NB4 (cell line): ENCODE measurements at places on chromosomes 5 and 9.

- no peak for DNase-seq
Measured at GRCh38 chr9:115158661-115159481, 40.9 kb upstream of the TNC start.

GRCh38 chr5:61416420-61416819 lies 84.4 kb downstream of the ZSWIM6 start:
- no peak for DNase-seq

DNA sequence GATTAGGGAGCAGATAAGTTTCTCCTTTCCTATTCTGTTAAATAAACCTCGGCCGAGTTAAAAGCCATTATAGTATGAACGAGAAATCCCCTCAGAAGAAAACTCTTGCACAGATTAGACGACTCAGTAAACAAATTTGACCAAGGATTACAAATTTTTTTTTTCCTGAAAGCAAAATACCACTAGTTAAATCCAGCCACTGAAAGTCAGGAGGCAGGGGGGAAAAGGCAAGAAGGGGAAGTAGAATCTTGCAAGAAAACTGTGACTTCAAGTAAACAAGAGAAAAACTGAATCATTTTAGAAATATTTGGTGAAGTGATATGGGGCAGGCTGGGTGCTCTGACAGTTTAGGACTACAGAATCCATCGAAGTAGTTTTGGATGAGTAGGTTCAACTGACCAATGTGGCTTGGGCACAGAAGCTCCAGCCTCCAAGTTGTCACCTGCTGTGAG lies 251.0 kb downstream of the DENND1A start:
- DNase-seq, result no peak

DNA sequence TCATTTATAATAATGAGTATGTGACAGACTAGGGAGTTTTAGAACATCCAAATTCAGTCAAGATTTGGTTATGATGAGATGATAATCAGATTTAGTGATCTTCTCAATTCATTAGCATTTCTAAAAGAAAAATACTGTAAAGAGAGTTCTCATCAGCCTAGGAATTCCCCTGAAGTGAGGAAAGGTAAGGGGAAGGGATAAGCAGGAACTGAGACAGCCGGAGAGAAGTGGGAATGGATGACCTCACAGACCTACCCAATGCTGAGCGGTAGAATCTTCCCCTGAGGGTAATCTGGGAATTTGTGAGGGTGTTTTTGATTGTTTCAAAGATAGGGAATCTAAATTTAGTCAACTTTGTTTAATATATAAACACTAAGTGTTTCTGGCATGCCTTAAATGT lies 16.7 kb upstream of the GPBP1 start:
- DNase-seq, result no peak

DNA sequence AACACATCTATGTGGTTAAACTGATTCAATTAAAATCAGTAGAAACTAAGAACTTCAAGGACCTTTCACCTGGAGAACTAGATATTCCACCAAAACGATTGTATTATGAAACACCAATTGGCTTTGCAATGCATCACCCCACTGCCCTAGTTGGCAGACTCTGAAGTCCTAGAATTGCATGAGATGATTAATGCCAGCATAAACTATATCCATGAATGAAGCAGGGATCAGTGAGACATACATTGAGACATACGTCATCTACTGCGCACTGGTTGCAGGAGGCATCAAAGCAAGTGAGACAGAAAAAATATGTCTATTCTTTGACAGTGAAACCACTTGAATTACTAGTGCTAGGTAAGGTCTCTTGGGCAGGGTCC lies 9.7 kb upstream of the ZNF354A start:
- DNase-seq, result no peak
